Stimulated activated CD4-positive, alpha-beta T cell treated with anti-CD3 and anti-CD28 coated beads, Interleukin-15, amount 100 ng/mL, for 1 hour (primary cell): ENCODE measurements at places on chromosomes 7 and 10.

DNA sequence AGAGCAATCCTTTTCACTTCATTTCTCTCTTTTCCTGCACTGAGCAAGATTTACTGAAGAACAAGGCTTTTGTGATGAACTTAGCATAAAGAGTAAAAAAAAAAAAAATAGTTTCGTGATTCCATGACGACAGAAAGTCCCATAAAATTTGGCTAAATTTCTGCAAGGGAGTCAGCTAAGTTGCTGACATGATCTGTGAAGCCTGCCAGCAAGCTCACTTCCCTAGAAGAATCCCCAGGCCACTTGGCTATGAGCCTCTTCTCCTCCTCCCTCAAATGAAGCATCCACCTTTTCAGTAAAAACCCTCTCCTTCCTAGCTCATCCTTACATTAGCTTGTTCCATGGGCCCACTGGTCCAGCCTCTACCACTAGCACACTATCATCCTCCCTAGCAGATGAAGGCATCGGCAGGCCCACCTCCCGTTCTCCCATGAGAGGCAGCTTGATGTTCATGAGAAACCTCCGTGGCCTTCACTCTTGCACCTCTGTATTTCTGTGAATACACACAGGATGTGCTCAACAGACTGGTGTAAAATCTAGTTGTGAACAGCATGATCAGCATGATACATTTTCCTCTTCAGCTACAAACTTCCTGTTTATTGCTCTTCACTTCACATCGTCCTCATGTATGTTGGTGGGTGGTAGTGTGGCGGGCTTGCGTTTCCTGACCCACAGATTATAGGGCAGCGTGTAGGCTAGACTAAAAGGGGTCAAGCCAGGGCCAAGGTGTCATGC is 30.9 kb downstream of the GIMAP8 start:
- DNase-seq: no peak

DNA sequence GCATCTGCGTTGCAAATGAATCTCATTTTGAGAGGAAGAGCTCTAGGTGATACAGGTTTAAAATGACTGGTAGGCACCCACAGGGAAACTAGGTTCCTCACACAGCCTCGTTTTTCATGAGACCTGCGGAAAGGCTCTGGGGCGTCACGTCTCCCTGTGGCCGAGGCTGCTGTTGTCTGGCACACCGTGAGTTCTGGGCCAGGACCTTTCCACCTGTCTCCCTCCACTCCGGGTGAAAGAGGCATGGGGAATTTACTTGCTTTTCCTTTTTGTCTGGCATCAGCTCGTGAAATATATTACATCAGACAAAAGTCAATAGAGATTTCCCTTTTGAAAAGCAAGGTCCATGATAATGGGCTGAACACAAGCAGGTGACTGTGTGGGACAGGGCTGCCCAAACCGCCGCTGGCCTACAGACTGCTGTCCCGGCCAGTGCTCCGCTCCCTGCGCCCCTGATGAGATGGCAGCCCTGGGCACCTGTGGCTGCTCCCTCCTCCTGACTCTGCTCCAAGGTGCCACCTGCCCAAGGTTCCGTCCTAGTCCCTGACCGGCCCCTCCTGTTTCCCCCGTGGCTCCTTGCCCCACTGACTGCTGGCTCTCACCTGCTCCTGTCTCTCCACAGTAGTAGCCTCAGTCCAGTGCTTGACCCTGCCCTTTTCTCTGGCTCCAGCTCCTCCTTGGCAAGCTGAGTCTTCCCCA is 109.6 kb downstream of the NKX6-2 start:
- DNase-seq: no peak

- DNase-seq: no peak
Measured at GRCh38 chr7:2157473-2158279, 75.1 kb downstream of the MAD1L1 start.

- DNase-seq: no peak
Measured at GRCh38 chr7:74429153-74429747, 24.5 kb upstream of the GTF2IRD1 start.

DNA sequence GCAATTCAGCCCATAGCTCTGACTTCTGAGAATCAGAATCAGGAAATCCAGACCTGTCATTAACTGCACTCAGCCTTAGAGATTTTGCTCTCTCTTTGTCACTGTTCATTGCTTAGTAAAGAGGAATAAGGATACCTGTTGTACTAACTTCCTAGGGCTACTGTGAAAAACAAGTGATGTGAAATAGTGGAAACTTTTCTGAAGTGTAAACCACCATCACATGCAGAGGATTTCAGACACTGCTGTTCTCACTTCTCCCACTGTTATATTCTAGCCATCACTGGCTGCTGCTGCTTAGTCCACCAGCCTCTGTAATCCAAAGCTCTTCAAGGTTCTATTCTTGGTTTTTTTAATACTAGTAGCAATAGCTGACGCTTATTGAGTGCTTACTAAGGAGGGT is 129.6 kb upstream of the CCDC6 start:
- DNase-seq: no peak

DNA sequence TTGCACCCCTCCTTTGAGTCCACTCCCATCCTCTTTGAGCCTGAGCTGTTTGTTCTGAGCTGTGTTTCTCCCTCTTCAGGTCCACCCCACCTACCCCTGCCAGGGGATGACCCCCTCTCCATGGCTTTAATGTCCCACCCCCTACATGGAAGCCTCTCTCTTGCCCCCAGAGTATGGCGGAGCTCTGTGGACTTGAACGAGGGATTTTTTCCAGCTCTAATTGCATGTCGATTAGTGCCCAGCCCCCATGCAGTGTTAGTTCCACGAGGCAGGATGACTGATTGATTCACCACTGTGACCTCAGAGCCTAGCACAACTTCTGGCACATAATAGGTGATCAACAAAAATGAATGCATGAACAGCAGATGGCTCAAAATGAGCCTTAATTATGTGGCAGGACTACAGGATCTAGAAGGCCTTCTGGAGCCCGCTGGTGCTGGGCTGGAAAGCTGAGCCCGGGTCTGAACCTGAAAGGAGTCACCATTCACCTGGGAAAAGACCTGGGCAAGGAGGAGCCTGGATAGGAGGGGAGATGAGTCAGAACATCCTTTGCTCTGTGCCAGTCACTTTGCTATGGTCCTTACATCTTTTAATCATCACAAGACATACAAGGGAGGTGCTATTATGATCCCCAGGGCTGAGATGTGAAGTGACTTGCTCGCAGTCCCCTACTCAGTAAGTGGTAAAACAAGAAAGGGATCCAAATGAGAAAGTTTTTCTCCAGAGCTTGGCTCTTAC is 17.1 kb upstream of the SLC18A2 start:
- DNase-seq: no peak

DNA sequence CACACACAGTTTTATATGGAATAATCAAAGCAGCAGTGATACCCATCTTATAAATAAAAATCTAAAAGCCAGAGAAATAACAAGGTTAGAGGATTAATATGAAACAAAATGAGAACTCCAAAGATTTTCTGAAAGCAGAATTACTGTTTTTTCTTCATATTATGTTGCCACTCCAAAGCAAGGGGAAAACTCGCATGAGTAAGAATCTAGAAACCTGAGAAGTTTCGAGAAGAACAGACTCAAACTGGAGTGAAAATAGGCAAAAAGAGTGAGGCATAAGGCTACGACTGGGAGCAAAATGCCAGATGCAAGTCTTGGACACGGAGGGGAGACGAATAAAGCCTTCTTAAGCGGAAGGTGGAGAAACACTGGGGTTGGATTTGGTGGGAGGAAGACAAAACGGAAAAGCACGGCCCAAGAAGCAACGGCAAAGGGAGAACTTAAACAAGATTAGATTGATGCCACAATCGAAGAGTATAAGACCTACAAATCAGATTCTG is 923 bp downstream of the TNPO3 start:
- no peak for DNase-seq

DNA sequence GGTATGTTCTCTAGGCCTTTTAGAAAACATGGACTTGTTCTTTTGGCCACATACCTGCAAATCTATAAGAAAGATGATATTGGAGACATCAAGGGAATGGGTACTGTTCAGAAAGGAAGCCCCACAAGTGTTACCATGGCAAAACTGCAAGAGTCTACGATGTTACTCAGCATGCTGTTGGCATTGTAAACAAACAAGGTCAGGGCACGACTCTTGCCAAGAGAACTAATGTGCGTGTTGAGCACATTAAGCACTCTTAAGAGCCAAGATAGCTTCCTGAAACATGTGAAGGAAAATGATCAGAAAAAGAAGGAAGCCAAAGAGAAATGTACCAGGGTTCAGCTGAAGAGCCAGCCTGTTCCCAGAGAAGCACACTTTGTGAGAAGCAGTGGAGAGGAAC is 37.1 kb downstream of the SDK1 start:
- DNase-seq: no peak

- DNase-seq: no peak
Measured at GRCh38 chr7:6175645-6176044, 96.8 kb downstream of the CYTH3 start.

- DNase-seq: no peak
Measured at GRCh38 chr7:131040467-131040932, 287.2 kb upstream of the MKLN1 start.

DNA sequence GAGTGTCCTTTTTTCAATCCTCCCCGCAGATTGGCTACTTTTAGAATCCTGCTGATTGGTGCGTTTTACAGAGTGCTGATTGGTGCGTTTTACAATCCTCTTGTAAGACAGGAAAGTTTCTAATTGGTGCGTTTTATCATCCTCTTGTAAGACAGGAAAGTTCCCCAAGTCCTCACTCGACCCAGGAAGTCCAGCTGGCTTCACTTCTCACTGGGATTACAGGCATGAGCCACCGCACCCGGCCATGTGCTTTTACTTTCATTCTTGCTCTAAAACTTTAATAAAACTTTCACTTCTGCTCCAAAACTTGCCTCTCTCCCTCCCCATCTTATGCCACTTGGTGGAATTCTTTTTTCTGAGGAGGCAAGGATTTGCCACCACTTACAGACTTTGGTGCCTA is 17.0 kb upstream of the WAPL start:
- no peak for DNase-seq

DNA sequence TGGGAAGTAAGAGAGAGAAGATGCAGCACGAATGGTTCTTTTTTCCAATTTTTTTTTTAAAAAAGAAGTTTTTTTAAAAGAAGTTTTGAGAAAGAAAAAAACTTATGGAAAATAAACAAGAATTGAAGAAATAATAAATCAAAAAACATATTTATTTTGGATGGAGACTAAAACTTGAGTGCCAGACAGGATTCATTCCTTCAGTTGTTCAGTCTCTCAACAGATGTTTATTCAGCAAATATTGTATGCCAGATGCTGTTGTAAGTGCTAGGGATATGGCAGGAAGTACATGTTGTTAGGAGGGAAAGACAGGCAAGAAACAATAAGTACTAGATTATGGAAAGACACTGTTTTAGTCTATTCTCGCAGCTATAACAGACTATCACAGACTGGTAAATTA is 750.7 kb upstream of the PHF14 start:
- no peak for DNase-seq

DNA sequence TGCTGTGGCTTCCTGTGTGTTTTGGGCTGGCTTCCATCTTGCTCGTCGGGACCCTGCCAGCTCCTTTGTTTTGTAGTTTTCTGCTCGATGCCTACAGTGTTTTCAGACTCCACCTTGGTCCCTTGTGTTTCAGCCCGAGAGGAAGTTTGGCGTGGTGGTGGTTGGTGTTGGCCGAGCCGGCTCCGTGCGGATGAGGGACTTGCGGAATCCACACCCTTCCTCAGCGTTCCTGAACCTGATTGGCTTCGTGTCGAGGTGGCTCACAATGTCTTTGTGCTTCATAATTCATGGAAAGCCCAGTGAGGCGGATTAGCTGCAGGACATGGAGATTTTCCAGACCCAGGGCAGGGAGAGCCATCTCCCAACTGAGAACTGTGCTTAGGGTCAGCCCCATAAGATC is 29.3 kb downstream of the BLVRA start:
- no peak for DNase-seq

DNA sequence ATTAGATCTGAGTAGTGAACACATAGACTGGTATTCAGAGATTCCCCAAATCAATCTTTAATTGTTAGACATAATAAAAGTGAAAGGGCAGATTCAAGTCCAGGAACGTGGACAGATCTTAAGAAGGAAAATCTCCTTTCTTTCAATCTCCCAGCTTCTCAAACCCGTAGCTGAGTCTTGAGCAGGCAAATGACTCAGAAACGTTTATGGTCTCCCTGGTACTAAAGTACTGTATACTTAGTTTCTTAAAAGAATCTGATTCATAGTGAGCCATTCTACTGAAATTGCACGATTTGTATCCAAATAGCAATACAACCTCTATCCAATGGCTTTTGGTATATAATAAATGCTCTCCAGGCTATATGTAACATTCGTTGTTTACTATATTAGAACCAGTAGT is 140.4 kb upstream of the RHEB start:
- no peak for DNase-seq

DNA sequence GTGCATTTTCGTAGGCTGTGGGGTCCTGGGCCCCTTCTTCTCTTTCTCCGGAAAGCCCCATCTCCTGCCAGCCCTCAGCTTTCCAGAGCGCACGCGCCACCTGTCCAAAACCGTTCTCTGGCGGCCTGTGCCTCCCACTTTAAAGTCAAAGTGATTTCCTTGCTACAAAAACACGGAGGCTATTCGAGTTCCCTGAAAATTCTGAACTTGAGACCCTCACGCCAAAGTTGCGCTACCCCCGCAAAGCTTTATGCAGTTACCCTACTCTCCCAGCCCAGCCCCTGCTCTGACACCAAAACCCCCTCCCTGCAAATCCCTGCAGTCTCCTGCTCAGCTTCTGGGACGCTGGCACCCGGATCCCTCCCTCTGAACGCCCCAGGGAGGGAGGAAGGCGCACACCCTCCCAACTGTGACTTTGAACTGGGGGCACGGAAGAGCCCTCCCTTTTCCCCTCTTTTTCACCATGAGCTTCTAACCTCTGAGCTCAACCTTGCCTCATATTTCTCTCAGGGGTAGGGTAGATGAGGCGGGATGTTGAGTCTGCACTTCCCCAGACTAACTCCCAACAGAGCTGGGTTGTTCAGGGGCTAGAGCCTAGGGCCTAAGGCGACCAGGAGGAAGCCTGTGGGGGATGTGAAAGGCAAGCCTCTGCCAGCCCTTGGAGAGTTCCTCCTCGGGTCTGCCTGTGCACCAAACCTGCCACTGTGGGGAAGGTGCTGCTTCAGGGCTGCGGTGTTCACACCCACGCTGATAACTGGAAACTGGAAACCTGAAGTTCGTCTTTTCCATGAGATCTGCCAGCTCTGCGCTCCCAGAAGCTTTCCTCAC is 2.7 kb upstream of the PAX4 start:
- no peak for DNase-seq

DNA sequence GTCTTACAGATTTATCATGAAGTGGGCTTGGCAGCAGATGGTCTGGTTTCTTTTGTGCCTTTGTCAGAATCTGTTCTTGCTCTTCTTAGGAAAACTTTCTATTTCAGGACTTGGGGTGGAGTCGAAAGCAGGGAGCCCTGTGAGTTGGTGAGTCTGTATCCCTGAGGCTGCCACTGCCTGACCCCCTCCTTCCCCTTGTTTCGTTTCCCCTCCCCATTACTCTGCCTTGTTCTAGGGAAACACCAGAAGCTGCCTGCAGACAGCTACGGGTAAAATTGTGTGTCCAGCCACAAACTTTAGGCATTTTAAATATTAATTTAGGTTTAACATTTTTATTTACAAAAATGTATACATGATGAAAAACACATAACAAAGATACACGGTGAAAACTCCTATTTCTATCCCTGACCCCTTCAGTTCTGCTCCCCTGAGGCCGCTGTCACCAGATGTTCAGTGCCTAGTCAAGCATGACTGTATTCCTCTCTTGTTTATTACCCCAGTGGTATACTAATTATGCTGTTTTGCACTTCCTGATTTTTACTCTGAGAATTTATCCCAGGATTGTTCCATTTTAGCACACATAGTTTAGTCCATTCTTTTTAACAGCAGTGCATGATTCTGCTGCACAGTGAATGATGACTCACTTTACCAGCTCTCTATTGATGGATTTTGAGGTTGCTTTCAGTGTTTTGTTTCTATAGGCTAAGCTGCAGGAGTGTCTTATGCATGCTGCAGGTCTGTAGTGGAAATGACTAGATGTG is 9.1 kb downstream of the TSPAN14 start:
- DNase-seq: no peak
